ENCODE measurements at places on chromosomes 5 and 9. TPM values are rescaled to one million over a fixed set of nuclear protein-coding genes. Genes with fewer than 3 reads are reported as not detected.

The GFRA3 gene
- total RNA-seq, result 0.39 TPM

The PAIP1 gene
- 44.9 TPM for total RNA-seq

The CHSY3 gene
- total RNA-seq, result 6.5 TPM

The PCDHA11 gene
- total RNA-seq, result 3.4 TPM

The TEX48 gene
- total RNA-seq, result not detected

The POU5F2 gene
- 2.6 TPM for total RNA-seq

The SLC25A2 gene
- 1.2 TPM for total RNA-seq

The ARL14EPL gene
- not detected for total RNA-seq

The TRIP13 gene
- 1.0 TPM for total RNA-seq

The CTXN3 gene
- not detected for total RNA-seq

DNA sequence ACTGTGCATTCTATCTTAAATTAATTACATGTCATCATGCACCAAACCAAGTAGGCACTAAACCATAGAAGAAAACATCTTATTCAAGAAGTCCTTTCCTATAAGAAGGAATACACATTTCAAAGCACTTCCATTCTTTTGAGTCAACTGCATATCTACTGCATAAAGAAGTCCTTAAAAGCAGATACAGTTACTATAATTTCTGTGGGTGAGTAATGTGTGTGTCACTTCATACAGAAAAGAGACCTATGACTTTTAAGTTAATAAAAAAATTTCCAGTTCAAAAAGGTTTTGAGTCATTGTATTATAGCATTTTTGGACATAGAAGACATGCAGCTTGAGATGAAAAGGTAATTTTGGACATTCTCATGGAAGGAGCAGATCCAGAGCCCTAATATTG, 125.0 kb downstream of the DTWD2 start:
- DNase-seq, result no peak

DNA sequence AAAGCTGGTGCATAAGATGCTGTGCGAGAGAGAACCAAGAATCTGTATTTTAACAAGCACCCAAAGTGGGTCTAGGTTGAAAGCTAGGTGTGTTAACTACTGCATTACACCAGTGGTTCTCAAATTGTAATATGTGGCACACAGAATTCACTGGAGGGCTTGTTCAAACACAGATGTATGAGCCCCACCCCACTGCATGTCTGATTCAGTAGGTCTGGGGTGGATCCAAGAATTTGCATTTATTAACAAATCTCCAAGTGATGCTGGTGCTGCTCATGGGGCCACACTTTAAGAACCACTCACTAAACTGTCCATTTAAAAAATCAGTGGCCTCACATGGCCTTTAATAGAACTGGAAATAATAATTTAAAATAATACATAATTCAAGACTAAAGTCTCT, 40.4 kb downstream of the LPAR1 start:
- no peak for DNase-seq

DNA sequence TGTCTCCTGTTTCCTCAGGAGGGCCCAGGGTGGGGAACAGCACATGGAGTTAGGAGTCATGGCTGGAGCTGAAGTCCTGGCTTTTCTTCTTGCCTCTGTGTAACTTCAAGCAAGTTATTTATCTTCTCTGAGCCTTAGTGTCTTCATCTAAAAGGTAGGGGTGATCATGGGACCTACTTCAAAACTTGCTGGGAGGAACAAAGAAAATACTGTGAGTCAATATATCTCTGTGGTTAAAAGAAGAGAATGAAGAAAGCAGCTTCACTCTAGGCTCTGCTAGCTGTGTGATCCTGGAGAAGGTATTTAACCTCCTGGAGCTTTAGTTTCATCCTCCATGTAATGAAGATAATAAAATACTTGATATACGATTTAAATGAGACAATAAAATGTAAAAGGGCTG, 26.5 kb downstream of the AFAP1L1 start:
- no peak for DNase-seq

DNA sequence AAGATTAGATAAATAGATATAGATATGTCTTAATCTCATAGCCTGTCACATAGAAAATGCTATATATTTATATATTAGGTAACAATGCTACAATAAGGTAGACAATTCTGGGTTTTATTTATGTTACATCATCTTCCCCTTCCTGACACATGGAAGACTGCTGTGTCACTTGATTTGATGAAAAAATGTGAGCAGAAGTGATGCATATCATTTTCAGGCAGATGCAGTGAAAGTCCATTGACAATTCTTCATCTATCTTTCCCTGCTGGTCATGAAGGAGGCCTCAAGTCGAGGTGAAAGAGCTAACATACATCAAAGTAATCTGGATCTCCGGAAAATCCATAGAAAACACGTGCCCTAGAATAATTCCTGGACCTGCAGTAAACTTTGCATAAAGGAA, 57.8 kb upstream of the CHD1 start:
- DNase-seq, result no peak

GRCh38 chr9:77534376-77535057, 113.6 kb downstream of the GNA14 start:
- no peak for DNase-seq

GRCh38 chr5:32942225-32942989, 231.3 kb downstream of the NPR3 start:
- DNase-seq, result no peak

DNA sequence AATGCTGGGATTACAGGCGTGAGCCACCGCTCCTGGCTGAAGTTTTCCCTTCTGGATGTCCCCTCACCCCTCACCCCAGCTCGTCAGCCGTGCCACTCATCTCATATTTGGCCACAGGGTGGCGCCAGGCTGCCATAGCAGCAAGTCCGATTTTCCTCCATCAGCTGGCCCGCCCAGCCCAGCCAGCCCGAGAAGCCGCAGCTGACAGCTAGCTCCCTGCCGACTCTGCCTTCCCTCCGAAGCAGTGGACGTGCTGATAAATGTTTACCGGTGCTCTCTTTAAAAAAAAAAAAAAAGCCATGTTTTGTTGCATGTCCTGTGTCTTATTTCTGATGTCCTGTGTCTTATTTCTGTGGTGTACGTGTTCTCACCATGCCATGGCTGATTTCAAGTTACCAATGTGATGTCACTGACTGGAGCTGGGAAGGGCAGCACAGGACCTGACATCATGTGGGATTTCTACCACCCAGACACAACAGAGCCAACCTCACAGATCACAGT, 58.3 kb downstream of the PFDN1 start:
- peak; percentile 91 for DNase-seq

DNA sequence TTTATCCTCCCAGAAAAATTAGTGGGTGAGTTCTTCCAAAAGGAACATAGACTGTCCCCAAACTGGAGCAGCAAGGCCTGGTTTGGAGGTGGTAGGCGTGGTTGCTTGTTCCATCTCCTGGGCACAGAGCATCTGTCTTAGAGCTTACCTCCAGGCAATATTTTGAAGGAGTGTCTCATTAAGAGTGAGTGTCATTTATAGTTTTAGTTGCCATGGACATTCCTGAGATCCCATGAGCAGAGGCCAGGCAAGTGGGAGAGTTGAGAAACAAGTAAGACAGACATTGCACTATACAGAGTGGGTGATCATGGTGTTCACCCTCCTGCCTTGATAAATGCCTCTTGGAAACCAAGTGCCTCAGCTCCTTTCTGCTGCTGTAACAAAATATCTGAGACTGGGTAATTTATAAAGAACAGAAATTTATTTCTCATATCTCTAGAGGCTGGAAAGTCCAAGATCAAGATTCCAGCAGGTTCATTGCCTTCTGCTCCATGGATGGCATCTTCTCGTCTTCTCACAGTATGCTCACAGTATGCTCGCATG, 68.5 kb downstream of the KIAA1958 start:
- no peak for DNase-seq

- no peak for DNase-seq
Observed at GRCh38 chr5:96829297-96829696, 21.6 kb upstream of the ERAP1 start.

- DNase-seq, result no peak
Observed at GRCh38 chr5:150213530-150213929, 23.7 kb downstream of the SLC6A7 start.

GRCh38 chr5:157479166-157479565, 19.2 kb downstream of the NIPAL4 start:
- DNase-seq, result no peak

- no peak for DNase-seq
Observed at GRCh38 chr5:142006363-142007236, 6.2 kb downstream of the GNPDA1 start.

DNA sequence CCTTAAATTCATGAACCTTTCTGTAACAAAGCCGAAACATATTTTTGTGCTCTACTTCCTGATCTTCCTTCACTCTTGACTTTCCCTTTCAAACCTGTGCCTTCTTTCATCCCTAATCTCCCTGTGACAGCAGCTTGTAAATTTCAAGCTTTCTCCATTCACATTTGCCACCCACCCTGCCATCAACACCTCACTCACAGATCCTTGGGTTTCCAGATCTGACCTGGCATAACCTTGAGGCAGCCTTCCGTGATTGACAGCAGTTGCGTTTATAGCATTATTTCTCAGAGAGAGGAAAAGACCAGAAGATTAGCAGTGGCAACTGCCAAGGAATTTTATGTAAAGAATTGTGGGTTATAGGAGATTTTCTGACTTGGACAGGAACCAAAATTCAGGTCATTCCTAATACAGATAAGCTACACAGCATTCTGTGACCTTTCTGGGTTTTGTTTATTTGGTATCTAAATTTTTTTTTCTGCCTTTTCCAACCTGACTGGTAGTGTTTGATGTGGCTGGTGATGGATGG, 260.0 kb downstream of the NR2F1-AS1 start:
- no peak for DNase-seq

DNA sequence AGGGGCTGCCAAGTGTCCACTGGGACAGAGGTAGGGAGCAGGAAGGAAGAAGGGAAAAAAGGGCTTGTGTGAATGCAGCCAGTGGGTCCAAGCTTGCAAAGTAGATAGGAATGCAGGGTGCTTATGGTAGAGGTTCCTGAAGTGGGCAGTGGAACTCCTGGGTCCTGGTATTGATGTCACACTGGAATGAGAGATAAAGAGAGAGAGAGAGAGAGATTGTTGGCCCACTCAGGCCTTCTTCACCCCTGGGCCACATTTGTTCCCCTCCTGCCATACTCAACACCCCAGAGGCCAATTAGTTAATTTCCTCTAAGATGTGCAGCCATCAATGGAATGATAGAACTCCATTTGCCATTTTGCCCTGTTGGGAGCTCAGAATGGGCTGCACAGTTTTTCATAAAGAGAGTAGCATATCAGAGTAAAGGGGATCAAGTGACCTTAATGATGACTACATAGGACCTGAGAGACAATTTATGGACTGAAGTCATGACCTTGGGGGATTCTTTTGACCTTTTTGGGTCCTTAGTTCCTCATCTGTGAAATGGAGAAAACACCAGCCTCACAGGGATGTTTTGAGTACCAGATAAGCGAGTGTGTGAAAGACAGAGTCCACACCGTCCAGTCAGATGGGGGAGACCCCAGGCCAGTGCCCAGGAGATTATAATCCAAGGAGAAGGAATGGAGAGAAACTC, 52.9 kb downstream of the PPARGC1B start:
- no peak for DNase-seq

DNA sequence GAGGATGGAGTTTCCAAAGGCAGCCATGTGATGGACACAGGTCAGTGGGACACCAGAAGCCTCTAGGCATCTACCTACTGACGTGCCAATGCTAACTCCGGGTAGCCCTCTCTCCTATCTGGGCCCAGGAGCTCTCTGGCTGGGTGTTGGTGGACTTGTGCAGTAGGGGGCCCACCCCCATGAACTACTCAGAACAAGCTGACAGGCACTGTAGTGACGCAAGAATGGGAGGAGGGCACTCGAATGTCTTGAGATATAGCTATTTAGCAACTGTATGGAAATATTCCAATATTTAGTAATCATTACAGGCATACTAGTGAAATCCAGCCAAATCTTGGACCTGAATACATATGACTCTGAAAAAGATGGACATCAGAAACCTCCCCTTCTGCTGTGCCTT, 5.7 kb upstream of the DOCK2 start:
- DNase-seq, result peak; percentile 64

- DNase-seq, result peak; percentile 94
Observed at GRCh38 chr5:2751592-2752021, at the start of gene IRX2. TSS of gene IRX2 (minus strand) at chr5:2751677. CDS start at chr5:2751413, 264 bp downstream.

- no peak for DNase-seq
Observed at GRCh38 chr5:127571314-127572131, 54.1 kb downstream of the PRRC1 start.

DNA sequence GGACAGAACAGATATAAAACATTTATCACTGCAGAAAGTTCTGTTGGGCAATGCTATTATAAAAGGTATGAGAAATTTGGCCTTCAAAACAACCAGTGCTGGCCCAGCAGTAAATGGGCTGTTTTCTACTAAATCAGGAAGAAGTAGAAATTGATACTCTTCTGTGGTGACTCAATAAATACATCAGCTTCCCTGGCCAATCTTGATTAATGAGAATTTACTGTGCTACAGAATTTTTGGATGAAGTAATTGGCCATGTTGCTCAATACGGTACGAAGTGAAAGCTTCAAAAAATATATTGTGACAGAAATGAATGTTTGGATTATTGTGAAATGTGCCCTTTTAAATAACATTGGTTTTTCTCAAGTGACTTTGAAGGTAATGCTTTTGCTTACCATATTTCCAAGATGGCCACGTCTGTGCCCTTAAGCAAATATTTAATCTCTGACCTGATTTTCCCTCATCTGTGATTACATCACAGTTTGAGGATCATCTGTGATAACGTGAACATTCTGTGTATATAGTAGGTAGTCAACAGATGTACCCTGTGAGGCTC, 4.2 kb downstream of the DNAJA1 start:
- no peak for DNase-seq

GRCh38 chr5:157506981-157507780, 47.2 kb downstream of the NIPAL4 start:
- no peak for DNase-seq
